Immature natural killer cell (primary cell): ENCODE measurements at places on chromosomes 4 and X.

DNA sequence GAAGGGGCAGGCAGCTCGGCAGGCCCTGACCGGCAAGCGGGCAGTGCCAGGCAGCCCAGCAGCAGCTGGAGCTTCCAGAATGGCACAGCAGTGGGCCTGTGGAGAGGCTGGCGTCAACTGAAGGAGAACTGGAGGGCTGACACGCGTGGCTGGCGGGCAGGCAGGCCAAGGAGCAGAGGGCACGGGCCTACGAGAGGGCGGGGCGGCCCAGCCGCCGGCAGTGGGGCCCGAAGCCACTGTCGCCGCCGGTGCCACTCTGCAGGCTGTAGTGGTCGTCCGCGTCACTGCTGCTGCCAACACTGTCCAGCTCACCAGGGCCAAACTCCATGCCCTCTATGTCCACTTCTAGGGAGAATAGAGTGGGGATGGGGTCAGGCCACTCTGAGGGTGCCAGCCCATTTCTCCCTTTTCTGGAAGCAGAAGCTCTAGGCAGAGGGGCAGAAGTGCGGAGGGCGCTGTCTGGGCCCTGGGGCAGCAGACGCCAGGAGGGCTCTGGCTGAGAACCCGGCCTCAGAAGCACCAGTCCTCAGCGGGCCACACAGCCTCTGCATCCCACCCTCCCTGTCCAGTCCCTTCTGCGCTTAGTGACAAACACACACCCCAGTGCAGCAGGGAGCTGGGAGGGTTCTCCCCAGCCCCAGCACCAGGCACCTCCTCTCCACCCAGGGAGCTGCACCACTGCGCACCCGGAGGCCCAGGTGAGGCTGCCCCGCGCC, 8.6 kb upstream of the HAUS3 start:
- peaks cover 35% of the 10 kb centered on the region for H3K27me3 ChIP-seq
- H3K27ac ChIP-seq = no peak overlapping the region
- no peak for DNase-seq
- peaks cover 16% of the 10 kb centered on the region for H3K4me1 ChIP-seq
- H3K36me3 ChIP-seq = peaks cover 12% of the 10 kb centered on the region

- H3K4me3 ChIP-seq = no peak overlapping the region
- no peak for DNase-seq
- H3K4me1 ChIP-seq = peaks cover 23% of the 10 kb centered on the region
- H3K27me3 ChIP-seq = peaks cover 14% of the 10 kb centered on the region
- H3K27ac ChIP-seq = no peak overlapping the region
Measured at GRCh38 chr4:153138736-153139135, 65.5 kb upstream of the TRIM2 start.

GRCh38 chr4:98199247-98199646, 56.0 kb upstream of the STPG2 start:
- H3K27ac ChIP-seq = no peak overlapping the region
- peaks cover 2% of the 10 kb centered on the region for H3K27me3 ChIP-seq
- no peaks in the 10 kb centered on the region for H3K4me1 ChIP-seq
- H3K4me3 ChIP-seq = no peak overlapping the region
- peaks cover 13% of the 10 kb centered on the region for H3K36me3 ChIP-seq

DNA sequence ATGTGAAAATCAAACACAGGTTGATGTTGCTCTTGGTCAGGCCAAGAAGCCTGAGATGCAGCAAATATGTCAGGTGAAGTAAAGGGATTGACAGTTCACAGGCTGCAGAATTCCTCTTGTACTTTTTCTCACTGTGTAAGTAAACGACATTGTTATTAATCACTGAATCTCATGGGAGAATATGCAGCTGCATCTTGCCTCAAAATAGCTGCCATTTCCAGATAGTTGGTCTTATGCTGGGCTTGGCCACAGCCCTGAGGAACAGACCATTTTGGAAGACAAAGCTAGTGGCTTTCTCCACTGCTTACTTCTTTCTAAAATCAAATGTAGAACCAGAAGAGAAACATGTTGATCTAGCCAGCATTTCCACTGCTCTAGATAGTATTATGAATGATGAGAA, 403.4 kb upstream of the NR3C2 start:
- no peaks in the 10 kb centered on the region for H3K4me1 ChIP-seq
- DNase-seq = no peak
- H3K36me3 ChIP-seq = no peaks in the 10 kb centered on the region

GRCh38 chr4:25182937-25183336, 22.7 kb upstream of the SEPSECS start:
- no peak overlapping the region for H3K27ac ChIP-seq
- no peak overlapping the region for H3K4me3 ChIP-seq
- no peaks in the 10 kb centered on the region for H3K27me3 ChIP-seq

GRCh38 chr4:4663028-4663427, 121.2 kb upstream of the STX18 start:
- H3K36me3 ChIP-seq = peaks cover under 1% of the 10 kb centered on the region
- H3K27me3 ChIP-seq = peaks cover 1% of the 10 kb centered on the region
- H3K4me1 ChIP-seq = no peaks in the 10 kb centered on the region
- H3K27ac ChIP-seq = no peak overlapping the region
- no peak overlapping the region for H3K4me3 ChIP-seq

- H3K36me3 ChIP-seq = no peaks in the 10 kb centered on the region
- H3K4me3 ChIP-seq = no peak overlapping the region
- no peak for DNase-seq
- peaks cover 4% of the 10 kb centered on the region for H3K27me3 ChIP-seq
- H3K27ac ChIP-seq = no peak overlapping the region
Measured at GRCh38 chrX:53028678-53029077, 19.9 kb upstream of the GPR173 start.
